ENCODE measurements at places on chromosomes 12 and 14.

- DNase-seq, result no peak
These were observed 442.6 kb downstream of the DPF3 start for GRCh38 chr14:72451054-72451972.

DNA sequence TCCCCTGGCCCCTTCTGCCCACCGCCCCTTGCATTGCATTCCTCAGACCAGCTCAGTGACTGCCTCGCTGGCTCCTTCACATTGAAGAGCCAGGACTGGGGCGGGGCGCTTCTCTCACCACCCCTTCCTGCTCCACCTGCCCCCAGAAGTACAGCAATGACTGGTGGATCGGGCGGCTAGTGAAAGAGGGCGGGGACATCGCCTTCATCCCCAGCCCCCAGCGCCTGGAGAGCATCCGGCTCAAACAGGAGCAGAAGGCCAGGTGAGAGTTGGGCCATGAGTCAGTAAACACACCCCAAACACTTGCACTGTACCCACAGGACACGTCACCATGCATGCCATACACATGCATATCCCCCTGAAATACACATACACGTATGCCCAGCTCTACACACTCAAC is 5.8 kb downstream of the CACNB3 start:
- DNase-seq, result no peak

DNA sequence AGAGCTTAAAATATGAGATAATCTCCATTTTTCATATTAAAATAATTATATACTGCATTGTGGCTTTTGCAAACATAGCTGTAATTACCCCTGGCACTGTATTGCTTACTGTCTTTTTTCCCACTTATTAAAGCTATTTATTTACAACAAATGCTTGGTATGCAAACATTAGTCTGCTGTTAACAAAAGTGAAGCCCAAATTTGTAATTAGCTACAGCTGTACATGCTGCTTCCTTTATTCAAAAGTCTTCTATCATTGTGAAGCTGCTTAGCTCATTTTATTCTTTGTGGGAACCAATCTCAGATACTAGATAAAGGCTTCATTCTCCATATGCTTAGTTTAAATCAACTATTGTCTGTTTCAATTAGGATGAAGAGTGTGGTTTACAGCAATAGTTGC is 425.8 kb upstream of the FOXG1 start:
- no peak for DNase-seq

DNA sequence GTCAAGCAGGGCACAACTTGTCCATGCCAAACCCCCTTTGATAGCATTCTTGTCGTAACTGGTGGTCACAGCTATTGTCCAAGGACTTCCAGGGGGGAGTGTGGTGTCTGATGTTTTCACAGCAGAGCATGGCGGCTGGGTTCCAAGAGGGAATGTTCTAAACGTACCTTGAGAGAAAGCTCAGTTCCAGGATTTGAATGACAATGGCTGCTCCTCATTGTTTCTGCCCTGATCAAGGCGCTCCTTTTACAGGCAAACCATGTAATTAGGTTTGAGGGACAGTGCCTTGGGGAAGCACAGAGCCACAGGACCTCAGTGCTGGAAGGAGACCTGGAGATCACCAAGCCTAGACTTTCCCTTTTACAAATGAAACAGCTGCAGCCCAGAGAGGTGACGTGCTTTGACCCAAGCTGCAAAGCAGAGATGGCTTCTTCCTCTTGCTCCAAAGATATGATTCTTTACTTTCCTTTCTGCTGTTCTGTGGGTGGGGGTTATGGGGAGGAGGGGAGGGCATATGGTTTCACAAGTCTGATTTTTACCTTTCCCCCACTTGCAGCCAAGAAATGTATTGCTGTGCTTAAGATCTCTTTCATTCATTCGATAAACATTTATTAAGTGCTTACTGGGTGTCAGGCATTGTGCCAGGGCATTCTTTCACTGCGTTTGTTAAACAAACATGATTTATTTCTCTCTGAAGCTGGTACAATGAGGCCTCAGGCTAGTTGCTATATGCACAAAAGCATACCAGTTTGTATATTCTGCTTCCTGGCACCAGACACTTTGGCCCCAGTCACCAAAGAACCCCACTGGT is 172.8 kb downstream of the KTN1 start:
- no peak for DNase-seq

GRCh38 chr12:101759396-101760047 is 20.3 kb upstream of the SYCP3 start:
- no peak for DNase-seq

- no peak for DNase-seq
These were observed 14.9 kb downstream of the C2CD5 start for GRCh38 chr12:22529281-22530060.

DNA sequence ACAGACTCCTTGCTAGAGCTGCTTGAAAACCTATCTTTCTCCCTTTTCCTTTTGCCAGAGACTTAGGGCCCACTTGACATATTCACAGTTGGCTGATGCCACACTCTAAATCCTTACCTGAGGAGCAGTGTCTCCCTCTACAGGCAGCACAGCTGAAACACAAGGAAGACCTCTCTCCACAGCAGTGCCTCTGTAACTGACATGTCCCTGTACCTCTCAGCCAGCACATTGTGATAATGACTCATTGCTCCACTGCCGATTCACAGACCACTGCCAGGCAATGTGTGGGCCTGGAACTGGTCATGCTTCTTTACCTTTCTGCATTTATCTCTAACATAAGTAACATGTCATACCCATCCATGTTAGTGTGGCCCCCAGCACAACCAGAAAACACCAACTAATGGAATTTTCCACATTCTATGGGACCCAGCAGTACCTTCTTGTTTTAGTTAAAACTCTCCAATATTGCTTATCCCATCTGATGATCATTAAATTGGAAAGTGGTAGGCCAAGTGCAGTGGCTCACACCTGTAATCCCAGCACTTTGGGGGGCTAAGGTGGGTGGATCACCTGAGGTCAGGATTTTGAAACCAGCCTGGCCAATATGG is 56.5 kb downstream of the GTF2A1 start:
- no peak for DNase-seq

DNA sequence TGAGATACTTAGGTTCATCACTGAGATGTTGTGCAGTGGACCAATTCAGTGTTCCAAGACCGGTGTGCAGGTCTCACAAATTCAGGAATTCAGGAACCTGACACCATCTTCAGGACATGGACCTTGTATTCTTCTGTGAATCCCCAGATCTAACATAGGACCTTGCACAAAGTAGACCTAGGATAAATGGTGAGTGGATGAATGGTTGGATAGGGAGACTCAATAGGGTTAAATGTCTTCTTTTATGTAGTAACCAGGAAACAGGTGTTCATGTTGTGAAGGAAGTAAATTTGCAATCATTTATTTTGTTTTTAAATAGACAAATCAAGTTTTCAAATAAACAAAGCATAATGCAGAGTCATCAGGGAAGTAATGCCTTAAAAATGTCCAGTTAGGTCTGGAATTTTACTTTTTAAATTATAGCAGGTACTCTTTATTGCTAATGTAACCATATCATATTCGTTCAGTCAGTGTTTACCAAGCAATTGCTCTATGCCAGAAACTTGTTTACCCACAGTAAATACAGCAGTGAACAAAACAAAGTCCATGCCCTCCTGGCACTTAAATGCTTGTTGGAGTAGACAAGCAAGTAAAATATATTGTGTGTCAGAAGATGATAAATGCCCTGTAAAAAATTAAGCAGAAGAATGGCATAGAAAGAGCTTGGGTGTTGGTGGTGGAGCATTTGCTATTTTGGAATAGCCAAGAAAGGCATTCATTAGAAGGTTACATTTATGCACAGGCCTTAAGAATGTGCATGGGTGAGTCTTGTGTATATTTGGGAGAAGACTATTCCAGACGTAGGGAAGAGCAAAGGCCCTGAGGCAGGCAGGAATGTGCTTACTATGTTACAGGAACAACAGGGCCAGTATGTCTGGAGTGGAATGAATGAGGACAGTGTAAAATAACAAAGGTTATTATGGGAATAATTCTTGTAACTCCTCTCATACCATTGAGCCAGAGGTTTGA is 26.3 kb downstream of the RXYLT1 start:
- no peak for DNase-seq

GRCh38 chr14:56219666-56220413 is 101.6 kb downstream of the PELI2 start:
- no peak for DNase-seq

DNA sequence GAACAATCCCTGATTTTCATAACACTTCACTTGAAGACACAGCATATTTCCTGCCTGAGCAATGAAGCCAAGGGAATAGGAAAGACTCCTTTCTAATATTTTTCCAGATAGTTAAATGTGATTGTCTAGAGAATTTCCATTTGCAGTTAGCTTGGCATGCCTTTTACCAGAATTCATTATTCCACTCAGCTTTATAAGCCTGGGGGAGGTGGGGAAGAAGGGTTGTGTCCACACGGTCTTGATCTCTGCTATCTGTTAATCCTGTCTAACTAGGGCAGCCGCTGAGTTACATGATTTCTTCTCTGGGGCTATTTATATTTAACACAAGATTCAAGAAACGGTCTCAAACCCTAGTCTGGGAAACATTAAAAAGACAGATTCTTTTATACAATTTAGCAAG is 146.6 kb upstream of the FSCB start:
- DNase-seq, result no peak

Measured in stimulated activated CD8-positive, alpha-beta memory T cell treated with anti-CD3 and anti-CD28 coated beads, Interleukin-4, amount 100 ng/mL, for 1 hour (primary cell).